ENCODE measurements at places on chromosomes 5 and 9. TPM values are rescaled to one million over a fixed set of nuclear protein-coding genes. Genes with fewer than 3 reads are reported as not detected.
A peak's percentile ranks its signal among the peaks of the same experiment; 100 is the strongest.

DNA sequence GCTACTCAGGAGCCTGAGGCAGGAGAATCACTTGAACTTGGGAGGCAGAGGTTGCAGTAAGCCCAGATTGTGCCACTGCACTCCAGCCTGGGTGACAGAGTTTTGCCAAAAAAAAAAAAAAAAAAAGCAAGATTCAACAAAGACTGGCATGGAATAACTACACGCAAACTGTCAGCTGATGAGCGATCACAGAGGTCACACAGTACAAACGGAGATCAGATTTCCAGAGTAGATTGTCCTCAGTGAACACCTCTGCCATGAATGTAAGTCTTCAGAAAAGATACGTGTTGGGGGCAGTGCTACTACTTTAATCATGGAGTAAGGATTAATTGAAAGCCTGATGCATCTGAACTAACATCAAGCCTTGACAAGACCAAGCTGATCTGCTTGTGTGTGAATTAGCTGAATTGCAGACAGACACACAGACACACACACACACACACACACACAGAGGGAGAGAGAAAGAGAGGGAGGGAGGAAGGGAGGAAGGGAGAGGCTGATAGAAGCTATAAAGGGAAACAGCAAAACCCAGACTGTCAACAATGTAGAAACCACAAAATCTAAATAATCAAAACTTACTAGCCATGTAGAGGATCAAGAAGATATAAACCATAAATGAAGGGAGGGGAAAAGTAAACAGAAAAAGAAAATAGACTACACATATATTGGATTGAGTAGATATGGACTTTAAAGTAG is 222.9 kb upstream of the ZNF462 start:
- DNase-seq: no peak

- DNase-seq: no peak
Measured at GRCh38 chr9:36911601-36912412, 122.3 kb downstream of the PAX5 start.

DNA sequence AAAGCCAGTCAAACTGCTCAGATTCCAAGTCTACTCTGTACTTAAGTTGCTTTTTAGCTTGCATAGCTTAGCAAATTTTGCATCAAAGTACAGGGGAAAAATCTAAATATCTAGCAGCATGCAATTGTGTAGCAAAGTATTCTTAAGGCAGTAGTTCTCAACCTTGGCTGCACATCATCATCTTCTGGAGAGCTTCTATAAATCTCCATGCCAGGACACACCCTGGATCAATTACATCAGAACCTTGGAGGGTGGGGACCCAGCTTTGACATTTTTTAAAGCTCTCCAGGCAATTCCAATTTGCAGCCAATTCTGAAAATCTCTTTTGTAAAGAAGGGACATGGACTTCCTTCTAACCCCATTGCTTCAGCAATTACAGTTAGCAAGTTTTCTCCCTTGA is 187.5 kb downstream of the SNCAIP start:
- DNase-seq: no peak

DNA sequence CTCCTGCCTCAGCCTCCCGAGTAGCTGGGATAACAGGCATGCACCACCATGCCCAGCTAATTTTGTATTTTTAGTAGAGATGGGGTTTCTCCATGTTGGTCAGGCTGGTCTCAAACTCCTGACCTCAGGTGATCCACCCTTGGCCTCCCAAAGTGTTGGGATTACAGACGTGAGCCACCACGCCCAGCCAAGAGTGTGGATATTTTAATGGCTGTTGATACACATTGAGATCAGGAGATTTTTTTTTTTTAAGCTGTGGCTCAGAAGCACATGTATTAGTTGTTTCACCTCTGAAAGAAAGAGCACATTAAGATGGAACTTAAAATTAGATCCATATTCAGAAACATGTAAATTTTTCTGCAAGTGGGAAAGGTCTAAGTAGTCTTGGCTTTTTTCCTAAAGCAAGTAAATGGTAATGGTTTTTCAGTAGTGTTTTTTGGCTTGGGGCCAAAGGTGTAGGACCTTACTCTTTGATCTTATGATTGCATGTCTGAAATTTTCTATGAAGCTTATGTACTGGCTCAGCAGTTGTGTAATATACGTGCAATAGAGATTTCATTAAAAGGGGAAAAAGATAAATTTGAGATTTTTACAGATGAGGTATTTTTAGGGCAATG is 9.9 kb downstream of the RBM27 start:
- DNase-seq: peak; percentile 22

DNA sequence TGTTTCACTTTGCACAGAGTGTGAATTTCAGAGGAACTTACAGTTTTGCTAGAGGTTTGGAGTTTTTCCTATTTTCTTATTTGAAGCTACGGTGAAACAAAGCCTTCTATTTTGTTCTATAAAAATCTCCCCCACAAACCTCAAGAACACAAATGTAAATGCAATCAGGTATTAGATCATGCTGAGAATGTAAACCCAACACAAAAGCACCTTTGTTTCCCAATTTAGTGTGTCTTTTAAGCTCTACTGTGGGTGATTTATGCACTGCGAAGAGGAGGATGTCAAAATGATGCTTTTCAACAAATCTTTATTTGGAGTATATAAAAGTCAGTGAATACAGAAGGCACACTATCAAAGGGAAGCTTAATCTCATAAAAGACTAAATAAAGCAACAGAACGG is 4.3 kb upstream of the DRD1 start:
- peak; percentile 25 for DNase-seq

DNA sequence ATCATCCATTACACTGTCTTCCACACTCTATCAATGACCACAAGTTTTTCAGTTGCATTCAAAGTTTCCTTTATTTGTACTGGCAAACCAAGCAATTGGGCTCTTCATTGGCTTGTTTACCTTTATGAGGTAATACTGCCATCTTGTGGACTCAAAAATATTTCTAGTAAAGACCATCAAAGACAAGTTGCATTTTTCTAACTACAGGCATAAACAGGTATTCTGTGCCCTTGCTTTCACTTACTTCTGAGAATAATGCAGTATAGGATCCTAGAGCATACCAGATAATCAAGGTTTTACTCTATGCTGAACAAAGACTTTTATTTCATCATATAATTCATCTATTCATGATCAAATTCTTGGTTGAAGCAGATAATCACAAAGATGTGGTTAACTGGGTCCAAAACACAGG is 173.7 kb upstream of the POU5F2 start:
- peak; percentile 55 for DNase-seq

GRCh38 chr9:18379073-18379811 is 94.7 kb upstream of the ADAMTSL1 start:
- DNase-seq: peak; percentile 87

- no peak for DNase-seq
Measured at GRCh38 chr5:142861011-142861410, 90.8 kb downstream of the ARHGAP26 start.

DNA sequence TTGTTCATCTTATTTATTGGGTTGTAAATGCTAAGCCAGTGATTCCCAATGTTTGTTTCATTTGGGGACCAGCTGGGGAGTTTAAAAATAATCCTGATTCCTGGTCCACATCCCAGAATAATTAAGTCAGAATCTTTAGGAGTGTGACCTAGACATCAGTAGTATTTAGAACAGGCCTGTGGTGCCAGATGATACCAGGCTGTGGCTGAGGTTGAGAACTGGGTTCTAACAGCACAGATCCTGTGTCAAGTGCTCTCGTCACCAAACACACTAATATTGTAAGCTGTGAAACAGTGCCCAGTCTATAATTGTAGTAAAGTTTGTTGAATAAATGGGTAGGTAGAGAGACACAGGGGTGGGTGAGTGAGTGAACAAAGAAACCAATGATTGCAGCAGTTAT is 172.1 kb upstream of the PPP1R2B start:
- DNase-seq: no peak

DNA sequence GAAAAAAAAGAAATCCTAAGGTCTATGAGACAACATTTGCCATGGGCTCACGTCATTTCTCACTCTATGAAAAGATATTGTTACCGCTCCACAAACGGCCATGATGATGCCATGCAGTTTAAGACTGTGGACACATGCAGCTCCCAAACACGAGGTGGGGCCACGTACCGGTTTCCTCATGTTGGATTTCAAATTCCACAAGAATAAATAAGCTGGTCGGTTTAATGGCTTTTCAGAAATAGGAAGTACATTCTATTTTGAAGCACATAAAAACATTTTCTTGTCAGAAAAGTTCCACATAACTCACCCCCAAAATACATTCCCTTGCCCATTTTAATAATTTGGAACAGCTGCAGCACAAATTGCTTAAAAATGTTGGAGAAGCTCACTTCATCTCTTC is 130.6 kb downstream of the MYO10 start:
- DNase-seq: no peak

DNA sequence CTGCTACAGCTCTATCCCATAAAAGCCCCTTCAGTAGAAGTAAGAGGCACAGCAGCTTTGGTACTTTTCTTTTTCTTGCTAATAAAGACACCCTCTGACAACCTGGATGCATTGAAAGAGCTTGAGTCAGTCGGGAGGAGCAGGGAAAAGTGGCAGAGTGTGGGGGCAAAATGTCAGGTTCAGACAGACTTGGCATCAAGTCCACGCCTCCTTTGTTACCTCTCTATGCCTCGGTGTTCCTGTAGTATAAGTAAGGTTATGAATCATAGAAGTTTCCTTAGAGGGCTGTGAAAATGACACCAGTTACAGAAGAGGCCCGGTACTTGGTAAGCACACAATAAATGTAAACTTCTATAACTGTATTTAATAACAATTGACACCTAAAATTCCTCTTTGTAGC is 133.9 kb downstream of the ESM1 start:
- DNase-seq: peak; percentile 24

GRCh38 chr5:32172923-32173266 is 1.2 kb downstream of the GOLPH3 start:
- no peak for DNase-seq

- DNase-seq: no peak
Measured at GRCh38 chr5:91408710-91409109, 25.6 kb upstream of the ARRDC3 start.

DNA sequence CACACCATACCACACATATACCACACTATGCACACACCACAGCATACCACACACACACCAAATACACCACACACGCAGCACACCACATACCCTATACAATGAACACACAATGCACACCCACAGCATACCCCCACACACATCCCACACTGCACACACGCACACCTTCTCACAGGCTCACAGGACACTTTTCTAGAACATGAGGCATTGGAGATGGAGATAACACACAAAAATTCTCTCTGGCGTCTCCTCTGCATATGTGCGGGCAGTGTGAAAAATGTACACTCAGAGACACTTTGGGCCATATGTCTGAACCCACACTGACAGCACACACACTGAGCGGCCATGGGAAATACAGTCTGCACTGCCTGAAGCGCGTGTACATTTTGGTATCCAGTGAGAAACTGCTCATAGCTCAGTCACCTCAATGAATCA is 278.1 kb downstream of the GADD45G start:
- DNase-seq: no peak

GRCh38 chr9:126392662-126393371 is 66.2 kb downstream of the MVB12B start:
- DNase-seq: no peak

DNA sequence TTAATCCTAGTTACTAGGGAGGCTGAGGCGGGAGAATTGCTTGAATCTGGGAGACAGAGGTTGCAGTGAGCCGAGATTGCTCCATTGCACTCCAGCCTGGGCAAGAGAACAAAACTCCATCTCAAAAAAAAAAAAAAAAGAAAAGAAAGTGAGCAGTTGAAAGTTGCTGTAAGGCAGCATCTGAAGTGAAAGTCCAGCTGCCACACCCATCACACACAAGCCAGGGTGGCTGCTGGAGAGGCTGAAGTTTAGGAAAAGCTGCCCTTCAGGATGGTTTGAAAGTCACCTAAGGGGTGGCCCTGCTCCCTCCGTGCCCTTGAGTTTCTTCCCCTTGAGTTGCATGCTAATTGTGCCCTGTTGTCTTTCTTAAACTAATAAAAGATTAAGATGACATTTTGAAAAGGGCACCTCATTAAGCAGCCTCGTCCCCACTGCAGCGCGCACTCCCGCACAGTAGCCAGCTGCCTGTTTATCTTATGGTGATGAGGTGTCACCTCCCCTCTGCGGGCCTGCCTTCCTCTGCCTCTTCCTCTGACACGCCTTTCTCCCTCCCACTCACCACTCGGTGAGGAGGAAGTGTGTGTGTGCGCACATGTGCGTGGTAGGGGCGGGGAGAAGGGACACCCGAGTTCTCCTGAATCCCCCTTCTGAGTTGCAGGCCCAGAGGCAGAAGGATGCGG is 104.2 kb upstream of the PANK3 start:
- DNase-seq: no peak

- DNase-seq: no peak
Measured at GRCh38 chr5:68973696-68974095, 120.1 kb upstream of the SLC30A5 start.

- no peak for DNase-seq
Measured at GRCh38 chr5:120913396-120913795, 449.3 kb downstream of the PRR16 start.

DNA sequence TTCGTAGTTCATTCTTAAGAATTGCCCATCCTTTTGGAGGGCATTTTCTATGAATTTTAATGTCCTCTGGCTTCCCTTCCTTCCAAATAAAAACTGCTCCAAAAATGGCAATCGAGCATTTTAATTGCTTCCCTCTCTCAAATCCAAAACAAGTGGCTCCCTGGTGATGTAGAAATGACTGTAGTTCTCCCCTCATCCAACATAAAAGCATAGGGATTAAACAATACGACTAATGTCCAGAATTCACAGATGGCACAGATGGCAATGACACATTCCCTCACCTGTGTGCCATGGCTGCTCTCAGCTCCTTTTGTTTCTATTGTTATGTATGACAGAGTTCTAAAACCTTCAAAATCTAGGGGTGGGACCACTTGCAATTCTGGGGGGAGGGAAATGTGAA is 417.3 kb downstream of the RAB3C start:
- no peak for DNase-seq

- DNase-seq: peak; percentile 35
Measured at GRCh38 chr9:12955510-12956163, 180.8 kb downstream of the LURAP1L start.

DNA sequence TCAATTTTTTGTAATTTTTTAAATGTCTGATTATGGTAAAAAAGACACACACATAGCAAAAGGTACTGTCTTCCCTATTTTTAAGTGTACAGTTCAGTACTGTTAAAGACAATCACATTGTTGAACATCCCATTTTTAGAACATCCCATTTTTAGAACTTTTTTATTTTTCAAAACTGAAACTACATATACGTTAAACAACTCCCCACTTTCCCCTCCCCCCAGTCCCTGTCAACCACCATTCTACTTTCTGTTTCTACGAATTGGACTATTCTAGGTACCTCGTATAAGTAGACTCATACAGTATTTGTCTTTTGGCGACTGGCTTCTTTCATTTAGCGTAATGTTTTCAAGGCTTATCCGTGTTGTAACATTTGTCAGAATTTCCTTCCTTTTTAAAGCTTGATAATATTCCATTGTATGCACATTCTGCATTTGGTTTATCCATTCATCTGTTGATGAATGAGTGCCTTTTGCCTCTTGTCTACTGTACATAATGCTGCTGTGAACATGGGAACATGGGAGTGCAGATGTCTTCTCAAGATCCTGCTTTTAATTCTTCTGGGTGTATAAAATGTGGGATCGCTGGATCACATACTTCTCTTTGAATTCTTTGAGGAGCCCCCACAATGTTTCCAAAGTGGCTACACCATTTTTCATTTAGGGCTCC is 154.0 kb downstream of the PIK3R1 start:
- no peak for DNase-seq

GRCh38 chr5:14998491-14998890 is 126.9 kb upstream of the ANKH start:
- DNase-seq: no peak

Gene PCDHAC2
- 0.17 TPM for total RNA-seq

Gene CER1
- not detected for total RNA-seq

Gene CDH18
- 1.9 TPM for total RNA-seq

Gene ANKRD31
- total RNA-seq: 0.02 TPM

Gene PCA3
- total RNA-seq: not detected

Gene GLDC
- 0.39 TPM for total RNA-seq

Gene SIT1
- not detected for total RNA-seq

Gene PRR16
- total RNA-seq: 16.5 TPM
